ENCODE measurements at places on chromosomes 5 and 9.
A peak's percentile ranks its signal among the peaks of the same experiment; 100 is the strongest.

GRCh38 chr5:38554403-38554802 is 2.0 kb downstream of the LIFR start:
- no peak overlapping the region for H3K27ac ChIP-seq
- H3K4me3 ChIP-seq = peak overlapping the region; percentile 100
- no peaks in the 10 kb centered on the region for H3K36me3 ChIP-seq
- DNase-seq = no peak

GRCh38 chr9:3845549-3845948 is 319.7 kb upstream of the RFX3 start:
- DNase-seq = no peak
- H3K4me1 ChIP-seq = no peaks in the 10 kb centered on the region
- no peaks in the 10 kb centered on the region for H3K36me3 ChIP-seq
- H3K4me3 ChIP-seq = no peak overlapping the region
- H3K27ac ChIP-seq = no peak overlapping the region

GRCh38 chr5:117740268-117740667 is 1165.6 kb upstream of the SEMA6A start:
- no peaks in the 10 kb centered on the region for H3K36me3 ChIP-seq
- H3K4me1 ChIP-seq = no peaks in the 10 kb centered on the region
- DNase-seq = no peak
- H3K27me3 ChIP-seq = no peaks in the 10 kb centered on the region

- no peak overlapping the region for H3K4me3 ChIP-seq
- no peaks in the 10 kb centered on the region for H3K36me3 ChIP-seq
- no peaks in the 10 kb centered on the region for H3K4me1 ChIP-seq
- DNase-seq = no peak
- H3K27ac ChIP-seq = no peak overlapping the region
- H3K27me3 ChIP-seq = no peaks in the 10 kb centered on the region
Observed at GRCh38 chr5:118946138-118946800, 42.1 kb downstream of the DTWD2 start.

DNA sequence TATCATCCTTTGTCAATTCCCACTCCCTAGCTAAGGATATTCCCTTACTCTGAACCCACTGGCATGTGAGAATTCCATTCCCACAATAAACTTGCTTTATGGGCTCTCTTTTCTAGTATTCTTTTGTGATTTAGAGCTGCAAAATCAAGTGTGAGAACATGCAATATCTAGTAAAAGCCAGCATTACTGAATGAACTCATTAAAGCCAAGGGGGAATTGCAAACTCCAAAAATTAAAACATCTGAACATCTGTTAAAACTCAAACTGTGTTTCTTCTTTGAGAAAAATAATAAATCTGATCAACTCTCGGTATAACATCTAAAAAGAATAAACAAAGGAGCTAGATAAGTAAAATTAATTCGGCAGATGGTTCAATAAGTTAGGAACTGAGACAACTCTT is 53.1 kb upstream of the MPDZ start:
- no peaks in the 10 kb centered on the region for H3K36me3 ChIP-seq
- no peak overlapping the region for H3K4me3 ChIP-seq
- no peaks in the 10 kb centered on the region for H3K4me1 ChIP-seq
- no peaks in the 10 kb centered on the region for H3K27me3 ChIP-seq
- no peak for DNase-seq
- no peak overlapping the region for H3K27ac ChIP-seq

DNA sequence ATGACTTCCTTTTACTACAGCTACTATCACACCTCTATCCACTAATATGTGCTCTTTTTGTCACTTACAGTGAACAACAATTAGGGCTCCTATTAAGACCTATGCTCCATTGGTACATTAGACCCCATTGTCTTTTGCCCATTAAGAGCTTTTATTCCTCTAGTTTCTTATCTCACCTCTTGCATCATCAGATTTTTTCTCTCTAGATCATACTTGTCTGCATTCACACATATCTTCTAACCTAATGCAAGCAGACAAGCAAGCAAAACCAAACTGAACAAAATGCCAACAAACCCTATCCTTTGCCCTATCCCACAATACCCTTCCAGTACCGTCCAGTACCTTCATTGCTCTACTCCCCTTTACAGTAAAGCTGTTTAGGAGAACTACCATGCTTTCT is 10.1 kb upstream of the RBM27 start:
- DNase-seq = no peak
- no peaks in the 10 kb centered on the region for H3K36me3 ChIP-seq
- H3K27ac ChIP-seq = no peak overlapping the region
- H3K4me3 ChIP-seq = no peak overlapping the region
- H3K27me3 ChIP-seq = no peaks in the 10 kb centered on the region
- H3K4me1 ChIP-seq = no peaks in the 10 kb centered on the region

DNA sequence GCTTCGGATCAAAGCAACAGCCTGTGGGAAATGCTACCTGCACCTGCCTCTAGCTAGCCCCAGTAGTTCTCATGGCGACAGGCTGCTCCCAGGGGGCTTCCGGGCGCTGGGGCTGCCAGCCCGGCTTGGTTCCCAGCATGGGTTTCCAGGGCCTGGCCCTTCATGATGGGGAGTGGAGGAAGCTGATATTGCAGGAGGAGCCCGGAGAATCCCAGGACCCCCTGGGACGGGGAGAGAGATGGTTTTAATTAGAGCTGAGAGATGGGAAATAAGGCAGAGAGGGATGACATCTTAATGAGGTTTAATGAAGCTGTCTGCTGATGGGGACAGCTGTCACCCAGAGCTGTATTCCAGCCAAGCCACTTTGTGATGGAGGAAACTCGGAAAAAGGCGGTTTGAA is 78.6 kb downstream of the CFAP77 start:
- peaks cover 26% of the 10 kb centered on the region for H3K27me3 ChIP-seq
- H3K4me1 ChIP-seq = no peaks in the 10 kb centered on the region
- H3K36me3 ChIP-seq = no peaks in the 10 kb centered on the region

DNA sequence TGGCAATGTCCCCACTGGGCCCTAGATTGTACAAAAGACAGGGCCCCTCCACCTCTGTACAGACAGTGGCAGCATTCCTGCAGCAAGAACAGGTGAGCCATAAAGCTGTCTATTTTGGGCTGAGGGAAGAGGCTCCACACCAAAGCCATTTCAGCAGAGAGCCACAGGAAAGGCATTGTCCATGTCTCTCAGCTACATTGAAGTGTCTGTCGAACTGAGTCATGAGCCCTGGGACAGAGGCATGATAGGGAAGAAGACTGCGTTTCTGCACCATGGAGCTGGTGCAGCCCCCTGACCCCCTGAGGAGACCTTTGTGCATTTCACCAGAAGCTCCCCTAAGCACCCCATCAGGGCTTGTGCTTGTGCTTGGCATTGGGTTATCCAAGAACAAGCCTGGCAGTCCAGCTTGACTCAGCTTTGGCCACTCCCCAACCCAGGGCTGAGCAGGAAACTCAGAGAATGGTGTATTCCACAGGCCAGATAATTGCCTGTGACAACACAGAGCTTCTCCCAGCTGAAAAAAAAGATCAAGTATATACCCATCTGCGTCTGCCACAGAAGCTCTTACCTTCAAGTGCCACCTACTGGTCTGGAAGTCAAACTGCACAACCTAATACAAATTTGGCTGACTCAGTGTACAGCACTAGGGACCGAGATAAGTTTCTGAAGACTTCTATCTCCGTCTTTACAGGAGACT is 5.9 kb upstream of the FRMD3 start:
- peak; percentile 65 for DNase-seq
- no peak overlapping the region for H3K27ac ChIP-seq
- H3K36me3 ChIP-seq = no peaks in the 10 kb centered on the region
- no peak overlapping the region for H3K4me3 ChIP-seq
- no peaks in the 10 kb centered on the region for H3K27me3 ChIP-seq

DNA sequence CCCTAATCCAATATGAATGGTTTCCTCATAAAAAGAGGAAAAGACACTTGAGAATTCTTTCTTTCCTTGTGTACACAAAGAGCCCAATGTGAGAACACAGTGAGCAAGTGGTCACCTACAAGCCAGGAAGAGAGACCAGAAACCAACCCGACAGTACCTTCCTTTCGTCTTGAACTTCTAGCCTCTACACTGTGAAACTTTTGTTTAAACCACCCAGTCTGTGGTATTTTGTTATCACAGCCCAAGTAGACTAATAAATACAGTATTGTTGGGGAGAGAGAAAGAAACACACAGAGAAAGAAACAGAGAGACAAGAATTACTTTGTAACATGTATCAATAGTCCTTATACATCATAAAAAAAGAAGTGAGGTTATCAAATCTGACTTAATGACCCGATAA is 37.2 kb downstream of the CENPK start:
- no peaks in the 10 kb centered on the region for H3K4me1 ChIP-seq
- no peak overlapping the region for H3K27ac ChIP-seq
- no peak for DNase-seq

GRCh38 chr9:31612336-31613030 is 772.0 kb upstream of the ACO1 start:
- DNase-seq = peak; percentile 29
- H3K4me3 ChIP-seq = no peak overlapping the region
- H3K36me3 ChIP-seq = no peaks in the 10 kb centered on the region
- no peaks in the 10 kb centered on the region for H3K4me1 ChIP-seq
- no peaks in the 10 kb centered on the region for H3K27me3 ChIP-seq
